SK-N-SH (cell line): ENCODE measurements at places on chromosomes 11 and 22. TPM values are rescaled to one million over a fixed set of nuclear protein-coding genes. Genes with fewer than 3 reads are reported as not detected.

The MUC15 gene
- polyA plus RNA-seq: not detected in 2 replicates

GRCh38 chr22:43308060-43308830, 34.9 kb downstream of the SCUBE1 start:
- DNase-seq: no peak
- no peaks in the 10 kb centered on the region for H3K27me3 ChIP-seq
- H3K27ac ChIP-seq: no peak overlapping the region; the same call in 1 of the 2 replicates
- no peaks in the 10 kb centered on the region for H3K4me1 ChIP-seq
- no peak overlapping the region for H3K4me3 ChIP-seq
- no peaks in the 10 kb centered on the region for H3K36me3 ChIP-seq

The MMP7 gene
- 0.13 and 0.36 TPM in 2 replicates for polyA plus RNA-seq

DNA sequence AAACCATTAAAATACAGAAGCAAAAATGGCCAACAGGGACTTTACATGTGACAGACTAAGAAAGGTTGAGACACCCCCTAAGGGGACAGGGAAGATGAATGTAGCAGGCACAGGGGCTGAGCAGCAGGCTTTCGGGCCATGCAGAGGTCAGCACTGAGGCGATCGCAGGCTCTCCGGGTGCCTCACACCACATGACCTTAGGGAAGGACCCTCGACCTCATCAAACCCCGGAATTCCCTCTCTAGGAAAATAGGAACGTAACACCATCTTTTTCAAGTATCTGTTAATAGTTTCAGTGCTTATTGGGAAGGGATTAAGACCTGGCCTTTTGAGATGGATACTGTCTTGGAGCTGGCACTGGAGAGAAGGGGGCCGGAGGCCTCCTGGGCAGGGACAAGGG, 27.4 kb downstream of the OPCML start:
- no peaks in the 10 kb centered on the region for H3K4me1 ChIP-seq
- H3K36me3 ChIP-seq: no peaks in the 10 kb centered on the region
- H3K27ac ChIP-seq: no peak overlapping the region
- DNase-seq: no peak
- H3K27me3 ChIP-seq: no peaks in the 10 kb centered on the region

The LRRC56 gene
- polyA plus RNA-seq: 1.2 and 1.4 TPM in 2 replicates

GRCh38 chr11:100930185-100930778, 199.3 kb downstream of the PGR start:
- H3K4me3 ChIP-seq: no peak overlapping the region
- no peak overlapping the region for H3K27ac ChIP-seq
- H3K4me1 ChIP-seq: no peaks in the 10 kb centered on the region
- H3K36me3 ChIP-seq: no peaks in the 10 kb centered on the region
